ENCODE measurements at places on chromosomes 2 and 18. TPM values are rescaled to one million over a fixed set of nuclear protein-coding genes. Genes with fewer than 3 reads are reported as not detected.

DNA sequence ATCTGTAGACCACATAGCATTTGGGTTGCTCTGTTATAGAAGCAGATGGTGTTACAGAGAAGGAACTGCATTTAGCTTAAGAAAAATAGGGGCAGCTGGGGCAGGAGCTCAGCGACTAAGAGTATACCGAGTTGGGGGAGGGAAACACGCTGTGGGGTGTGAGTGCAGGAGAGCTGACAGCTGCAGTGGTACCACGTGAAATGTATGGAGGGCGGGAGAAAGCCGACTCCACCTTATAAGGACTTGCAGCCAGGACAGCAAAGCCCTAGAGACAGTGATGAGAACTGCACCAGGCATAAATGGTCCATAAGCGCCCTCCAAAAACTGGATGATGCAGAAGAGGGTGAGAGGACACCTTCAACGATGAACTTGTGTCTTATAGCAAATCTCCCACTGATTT lies 237.6 kb downstream of the PRKCE start:
- no peak for DNase-seq

DNA sequence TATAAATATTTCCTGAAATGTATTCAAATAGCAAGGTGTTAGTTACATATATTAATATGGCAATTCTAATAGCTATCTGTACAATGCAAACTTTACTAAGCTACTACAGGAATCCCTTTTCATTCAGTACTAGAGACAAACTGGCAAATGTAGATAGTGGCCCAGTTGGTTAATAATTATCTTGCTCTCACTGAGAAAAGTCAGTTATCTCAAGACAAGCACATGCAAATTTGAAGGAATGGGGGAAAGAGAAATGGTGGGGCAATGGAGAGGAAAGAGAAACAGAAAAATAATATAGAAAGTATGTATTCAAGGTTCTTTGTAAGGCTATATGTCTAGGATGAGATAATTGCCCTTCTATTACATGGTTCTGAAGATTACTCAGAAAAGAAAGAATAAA lies 280.0 kb downstream of the FIGN start:
- DNase-seq: no peak

Gene GNLY
- 1.9 TPM for polyA plus RNA-seq

Gene DNAH6
- 2.4 TPM for polyA plus RNA-seq

DNA sequence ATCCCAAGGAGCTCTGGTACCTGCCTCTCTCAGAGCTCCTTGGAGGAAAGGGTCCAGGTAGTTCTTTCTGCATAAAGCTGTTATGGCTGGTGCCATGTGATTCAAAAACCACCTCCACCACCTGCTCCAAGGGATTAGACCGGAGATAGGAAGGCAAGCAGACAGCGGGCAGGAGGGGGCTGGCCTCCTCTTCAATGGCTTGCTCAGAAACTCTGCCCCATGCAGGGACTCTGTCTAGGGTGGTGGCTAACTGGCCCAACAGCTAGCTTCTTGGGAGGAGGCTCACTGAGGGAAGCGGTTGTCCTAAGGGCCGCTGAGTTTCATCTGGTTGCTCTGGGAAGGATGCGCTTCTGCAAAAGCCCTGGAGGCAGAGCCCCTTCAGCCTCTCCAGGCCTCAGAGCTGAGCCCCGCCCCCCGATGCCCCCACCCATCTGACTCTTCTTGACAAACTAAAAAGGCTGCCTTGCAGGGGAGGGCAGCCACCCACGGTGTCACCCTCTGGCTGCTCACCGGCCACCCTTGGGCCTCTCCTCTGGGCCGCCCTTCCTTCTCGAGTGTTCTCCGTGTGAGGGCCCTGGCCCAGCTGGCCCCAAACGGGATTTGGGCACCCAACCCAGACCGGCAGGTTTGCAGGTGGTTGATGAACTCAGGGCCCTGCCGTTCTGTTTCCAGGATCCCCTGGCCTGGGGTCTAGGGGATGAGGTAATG lies 90.2 kb downstream of the MCFD2 start:
- no peak for DNase-seq

Gene ZBTB7C
- polyA plus RNA-seq: 2.8 TPM

Gene PDE1A
- 11.9 TPM for polyA plus RNA-seq

GRCh38 chr18:67010919-67011318 lies 407.0 kb upstream of the CDH19 start:
- no peak for DNase-seq

DNA sequence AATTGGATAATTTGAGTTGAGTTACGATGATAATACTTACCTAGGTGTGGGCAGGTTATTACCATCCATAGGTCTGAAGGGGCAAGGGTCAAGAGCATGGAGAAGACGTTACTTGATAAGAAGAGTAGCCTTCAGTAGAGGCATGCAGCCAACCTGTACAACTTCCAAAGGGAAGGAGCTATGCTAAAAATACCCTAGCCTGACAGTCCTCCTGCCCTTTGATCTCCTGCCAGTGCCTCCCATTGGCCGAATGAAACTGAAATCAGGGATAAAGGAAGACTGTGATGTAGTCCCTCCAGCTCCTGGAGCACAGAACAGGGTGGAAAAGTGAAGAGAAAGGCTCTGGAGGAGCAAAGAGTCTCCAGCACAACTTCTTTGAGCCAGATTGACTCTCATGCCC lies 487.4 kb downstream of the ADCYAP1 start:
- no peak for DNase-seq

DNA sequence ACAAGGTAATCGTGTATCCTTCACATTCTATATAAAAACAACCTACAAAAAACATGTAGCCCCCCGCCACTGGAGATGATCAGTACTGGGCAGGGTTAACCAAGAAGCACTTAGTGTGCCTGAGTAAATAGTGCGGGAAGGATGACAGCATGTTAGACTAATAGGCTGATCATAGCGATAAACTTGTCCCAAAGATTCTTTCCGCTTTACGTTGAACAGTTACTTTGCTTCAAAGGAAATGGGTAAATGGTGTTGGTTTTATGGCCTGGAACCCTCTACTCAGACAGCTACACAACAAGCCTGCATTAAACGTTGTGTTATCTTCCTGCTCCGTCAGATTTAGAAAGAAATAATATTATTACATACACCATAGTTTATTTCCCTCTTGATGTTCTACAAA lies 67.7 kb downstream of the CTAGE1 start:
- no peak for DNase-seq

- DNase-seq: no peak
Measured at GRCh38 chr2:148253685-148254084, 232.8 kb downstream of the MBD5 start.

- no peak for DNase-seq
Measured at GRCh38 chr2:21220930-21221329, 97.2 kb downstream of the TDRD15 start.

DNA sequence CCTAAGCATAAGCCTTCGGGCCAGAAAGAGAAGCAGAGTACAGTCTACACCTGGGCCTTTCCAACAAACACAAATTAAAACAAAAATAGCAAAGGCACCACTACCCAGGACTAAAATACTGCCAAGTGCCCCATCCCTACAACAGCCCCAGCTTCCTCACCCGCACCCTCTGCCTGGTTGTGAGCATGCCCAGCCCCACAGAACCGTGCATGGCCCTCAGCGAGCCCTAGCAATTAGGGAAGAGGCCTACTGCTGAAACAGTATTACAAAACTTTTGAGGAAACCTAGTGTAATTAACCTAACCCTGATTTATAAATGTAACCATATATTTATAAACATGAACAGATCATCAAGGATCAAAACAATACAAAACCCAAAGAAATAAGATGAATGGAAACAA lies 44.2 kb downstream of the FARSB start:
- DNase-seq: peak; percentile 73

Gene NOL4
- 1.9 TPM for polyA plus RNA-seq

DNA sequence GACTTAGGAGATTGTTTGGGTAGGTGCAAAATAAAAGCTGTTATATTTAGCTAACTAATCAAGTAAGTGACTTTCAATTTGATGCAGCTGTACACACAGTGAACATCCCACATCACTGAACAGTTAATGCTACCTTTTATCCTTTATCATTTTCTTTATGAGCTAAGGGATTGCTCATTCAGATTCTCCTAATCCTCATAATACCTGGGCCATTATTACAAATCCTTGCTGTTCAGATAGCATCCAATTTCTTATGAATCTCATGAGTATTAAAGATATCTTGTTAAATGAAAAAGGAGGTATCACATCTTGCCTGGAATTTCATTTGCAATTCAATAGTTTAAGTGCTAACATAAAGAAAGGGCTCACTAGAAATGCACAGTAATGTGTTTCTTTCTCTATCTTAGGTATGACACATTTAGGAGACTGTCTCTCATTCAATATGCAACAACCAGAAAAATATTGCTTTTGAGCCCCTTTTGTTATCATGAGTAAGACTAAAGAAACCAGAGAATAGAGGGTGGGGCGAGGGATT lies 918.5 kb downstream of the CBLN2 start:
- no peak for DNase-seq

Measured in left lung (tissue), 14 donors.